ENCODE measurements at places on chromosomes 4 and X.

GRCh38 chr4:1171311-1172227 is 814 bp downstream of the SPON2 start:
- no peak for DNase-seq

DNA sequence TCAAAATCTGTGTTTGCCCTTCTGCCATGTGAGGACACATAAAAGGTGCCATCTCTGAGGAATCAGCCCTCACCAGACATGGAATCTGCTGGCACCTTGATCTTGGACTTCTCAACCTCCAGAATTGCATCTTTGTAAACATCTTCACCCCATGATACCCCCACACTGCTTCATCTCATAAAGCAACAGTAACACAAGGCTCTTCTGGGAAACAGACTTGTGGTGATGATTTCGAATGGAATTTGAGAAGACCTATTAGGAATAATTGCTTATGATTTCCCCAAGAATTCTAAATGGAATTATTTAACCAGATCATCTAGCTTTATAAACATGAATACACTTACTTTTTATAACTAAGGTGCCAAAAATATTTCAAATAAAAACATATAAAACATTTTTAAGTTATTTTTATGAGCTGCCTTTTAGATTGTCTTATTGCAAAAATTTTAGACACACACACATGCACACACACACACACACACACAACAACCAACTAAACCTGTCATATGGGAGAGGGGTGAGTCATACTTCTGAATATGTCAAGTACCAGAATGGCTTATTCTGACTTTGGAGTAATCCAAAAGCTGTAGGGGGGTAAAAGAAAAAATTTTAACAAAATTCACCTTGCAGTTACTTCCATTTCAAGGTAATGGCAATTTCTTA is 82.0 kb downstream of the USP46 start:
- DNase-seq: no peak

DNA sequence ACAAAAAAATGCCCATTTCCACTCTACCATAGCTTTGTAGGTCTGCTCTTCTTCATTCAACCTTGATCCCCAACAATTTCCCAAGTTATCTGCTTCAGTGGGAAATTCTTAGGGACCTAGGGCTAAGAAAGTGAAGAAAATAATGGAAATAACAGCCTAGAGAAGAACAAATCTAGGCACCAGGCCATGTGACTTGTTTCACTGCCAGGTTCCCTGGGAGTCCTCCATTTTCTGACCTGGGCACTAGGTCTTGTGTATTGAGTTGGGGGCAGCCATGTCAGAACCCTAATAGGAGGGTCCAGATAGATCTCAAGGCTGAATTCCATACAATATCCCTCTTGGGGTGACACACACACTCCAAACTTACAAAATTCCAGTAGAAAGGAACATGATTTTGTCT is 194.6 kb upstream of the STK26 start:
- DNase-seq: no peak

DNA sequence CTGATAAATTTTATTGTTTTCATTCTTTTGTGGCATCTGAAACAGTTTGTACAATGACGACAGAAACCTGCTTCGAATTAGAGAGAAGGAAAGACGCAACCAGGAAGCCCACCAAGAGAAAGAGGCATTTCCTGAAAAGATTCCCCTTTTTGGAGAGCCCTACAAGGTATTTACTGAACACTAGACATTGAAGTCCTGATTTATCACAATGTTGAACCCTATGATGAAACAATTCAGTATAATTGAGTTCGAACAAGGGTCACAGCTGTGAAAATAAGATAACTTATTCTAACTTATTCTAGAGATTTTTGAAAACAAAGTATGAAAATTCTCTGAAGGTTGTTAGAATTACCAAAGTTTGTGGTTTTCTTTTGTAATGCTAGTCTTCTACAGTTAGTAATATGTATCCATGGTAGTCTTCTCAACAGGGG is 111.3 kb downstream of the AFF1 start:
- no peak for DNase-seq

GRCh38 chrX:72465889-72466288 is 106.8 kb downstream of the HDAC8 start:
- no peak for DNase-seq

DNA sequence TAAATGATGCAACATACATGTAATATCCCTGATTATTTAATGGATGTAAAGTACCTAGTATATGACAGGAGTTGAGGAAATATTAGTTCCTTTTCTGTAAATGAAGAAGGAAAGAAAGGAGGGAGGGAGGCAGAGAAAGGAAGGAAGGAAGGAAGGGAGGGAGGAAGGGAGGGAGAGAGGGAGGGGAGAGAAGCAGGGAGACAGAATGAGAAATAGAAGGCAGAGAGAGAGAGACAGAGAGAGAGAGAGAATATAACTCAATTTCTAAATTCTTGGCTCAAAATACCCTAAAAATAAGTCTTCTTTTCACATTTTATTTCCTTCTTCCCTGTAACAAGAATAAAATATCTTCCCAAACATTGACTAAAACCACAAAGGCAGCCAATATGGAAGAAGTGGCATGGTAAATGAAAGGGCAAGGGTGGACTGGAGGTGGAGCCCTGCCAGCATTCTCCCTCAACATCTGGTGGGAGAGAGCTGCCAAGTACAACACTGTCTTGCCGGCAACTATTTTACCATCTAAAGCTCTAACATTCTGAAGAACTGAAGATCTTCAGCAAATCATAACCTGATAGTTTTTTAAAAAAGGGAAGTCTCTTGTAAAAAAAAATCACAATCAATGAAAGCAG is 245.1 kb downstream of the PPP3CA start:
- no peak for DNase-seq

DNA sequence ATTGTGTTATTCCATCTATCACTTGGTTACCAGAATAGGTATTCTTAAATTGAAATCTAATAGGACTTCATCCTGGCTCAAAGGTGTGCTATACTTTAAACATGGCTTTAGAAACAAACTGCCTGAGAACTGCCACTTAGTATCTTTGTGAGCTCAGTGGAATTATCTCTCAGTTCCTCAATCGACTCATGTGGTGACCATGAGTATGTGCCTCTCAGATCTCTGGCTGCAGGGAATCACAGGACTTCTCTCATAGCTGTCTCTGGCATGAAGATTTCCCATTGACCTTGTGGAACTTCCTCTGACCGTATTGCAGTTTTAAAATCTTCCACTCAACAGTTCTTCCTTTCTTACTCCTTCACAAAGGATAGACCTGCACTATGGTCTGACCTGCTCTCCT is 681.9 kb upstream of the BOD1L1 start:
- DNase-seq: no peak

- DNase-seq: no peak
Measured at GRCh38 chr4:79402332-79402851, 5.6 kb downstream of the GK2 start.

DNA sequence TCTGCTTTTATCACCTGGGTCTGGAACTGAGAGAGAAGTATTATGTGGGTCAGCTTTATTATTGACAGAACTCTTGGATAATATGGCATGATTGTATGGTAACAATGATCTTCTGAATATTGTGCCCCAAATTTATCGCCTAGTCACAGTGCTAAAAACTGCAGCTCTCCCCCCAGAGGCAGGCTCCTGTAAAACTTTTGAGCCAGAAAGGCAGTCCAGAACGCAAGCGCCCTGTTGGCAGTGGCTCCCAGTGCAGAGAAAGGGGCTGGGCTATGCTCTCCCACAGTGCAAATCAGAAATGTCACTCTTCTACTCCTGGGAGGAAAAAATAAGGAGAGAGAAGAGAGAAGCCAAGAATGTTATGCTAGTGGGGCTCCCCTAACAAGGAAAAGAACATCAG is 50.5 kb downstream of the HELT start:
- DNase-seq: no peak

DNA sequence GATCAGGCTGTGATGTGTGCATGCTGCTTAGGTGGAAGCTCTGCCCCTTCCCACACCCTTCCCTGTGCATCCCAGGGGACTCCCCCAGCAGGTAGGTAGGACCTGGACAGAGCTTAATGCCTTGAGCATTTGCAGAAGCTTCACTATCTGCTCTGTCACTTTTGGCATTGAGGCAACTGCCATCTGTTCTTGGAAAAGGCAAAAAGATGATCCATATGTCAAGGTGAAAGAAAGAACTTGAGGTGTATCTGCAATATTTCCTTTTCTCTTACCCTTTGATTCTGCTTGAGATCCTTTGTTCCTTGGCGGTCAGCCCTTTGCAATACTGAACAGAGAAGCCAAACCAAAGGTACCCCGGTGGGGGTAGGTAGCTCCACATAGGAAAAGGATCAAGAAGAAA is 37.1 kb upstream of the TBC1D9 start:
- DNase-seq: no peak

DNA sequence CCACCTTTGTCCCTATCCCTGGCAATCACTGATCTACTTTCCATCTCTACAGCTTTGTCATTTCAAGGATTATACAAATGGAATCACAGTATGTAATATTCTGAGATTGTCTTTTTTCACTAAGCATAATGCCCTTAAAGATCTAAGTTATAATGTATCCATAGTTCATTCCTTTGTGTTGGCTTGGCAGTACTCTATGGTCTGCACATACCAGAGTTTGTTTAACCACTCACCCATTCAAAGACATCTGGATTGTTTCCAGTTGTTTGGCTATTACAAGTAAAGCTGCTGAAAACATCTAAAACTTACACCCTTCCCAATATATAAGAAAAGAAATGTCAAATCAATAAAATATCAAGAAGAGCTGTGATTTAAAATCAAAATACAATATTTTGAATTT is 26.0 kb upstream of the AWAT1 start:
- DNase-seq: no peak
